Stimulated activated CD4-positive, alpha-beta T cell treated with anti-CD3 and anti-CD28 coated beads, Interleukin-12 subunit alpha, Interleukin-12 subunit beta, amount 100 ng/mL, for 24 hours (primary cell): ENCODE measurements at places on chromosomes 11 and 22.

GRCh38 chr11:41320653-41321052 lies 138.8 kb downstream of the LRRC4C start:
- no peak for DNase-seq

DNA sequence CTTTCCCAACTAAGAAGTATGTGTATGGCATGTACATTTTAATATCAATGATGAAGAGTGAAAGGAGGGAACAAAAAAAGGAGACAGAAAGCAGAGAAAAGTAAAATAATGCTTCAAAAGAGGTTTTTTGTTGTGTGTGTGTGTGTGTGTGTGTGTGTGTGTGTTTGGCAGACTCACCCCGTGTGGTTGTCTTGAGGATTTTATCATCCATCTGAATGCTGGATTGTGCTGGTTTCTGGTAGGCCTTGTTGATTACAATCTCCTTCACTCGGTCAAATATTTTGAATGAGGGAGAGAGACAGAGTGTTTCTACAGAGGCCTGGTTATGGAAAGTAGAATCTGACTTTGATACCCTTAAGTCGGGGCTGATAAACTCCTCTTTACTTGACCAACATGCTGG lies 128.5 kb downstream of the ENTHD1 start:
- DNase-seq, result no peak

GRCh38 chr22:24518771-24519485 lies 23.8 kb downstream of the UPB1 start:
- no peak for DNase-seq

DNA sequence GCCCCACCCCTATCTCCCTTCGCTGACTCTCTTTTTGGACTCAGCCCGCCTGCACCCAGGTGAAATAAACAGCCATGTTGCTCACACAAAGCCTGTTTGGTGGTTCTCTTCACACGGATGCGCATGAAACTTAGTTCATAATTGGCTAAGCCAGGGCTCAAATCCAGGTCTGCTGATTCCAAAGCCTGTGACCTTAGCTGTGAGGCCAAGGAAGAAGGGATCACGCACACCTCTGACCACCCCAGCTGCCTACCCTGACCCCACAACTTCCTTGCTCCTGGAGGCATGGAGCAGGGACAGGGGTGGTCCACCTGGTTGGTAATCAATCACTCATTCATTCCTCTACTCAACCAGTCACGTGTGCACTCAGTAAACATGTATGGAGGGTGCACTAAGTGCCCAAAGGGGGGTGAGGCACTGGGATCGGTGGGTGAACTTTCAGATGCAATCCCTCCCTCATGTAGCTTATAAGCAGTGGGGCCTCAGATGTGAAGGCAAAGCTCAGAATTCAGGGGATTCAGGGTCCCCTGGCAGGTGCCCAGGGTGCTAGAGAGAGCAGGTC lies 10.3 kb downstream of the FXYD2 start:
- DNase-seq, result no peak

DNA sequence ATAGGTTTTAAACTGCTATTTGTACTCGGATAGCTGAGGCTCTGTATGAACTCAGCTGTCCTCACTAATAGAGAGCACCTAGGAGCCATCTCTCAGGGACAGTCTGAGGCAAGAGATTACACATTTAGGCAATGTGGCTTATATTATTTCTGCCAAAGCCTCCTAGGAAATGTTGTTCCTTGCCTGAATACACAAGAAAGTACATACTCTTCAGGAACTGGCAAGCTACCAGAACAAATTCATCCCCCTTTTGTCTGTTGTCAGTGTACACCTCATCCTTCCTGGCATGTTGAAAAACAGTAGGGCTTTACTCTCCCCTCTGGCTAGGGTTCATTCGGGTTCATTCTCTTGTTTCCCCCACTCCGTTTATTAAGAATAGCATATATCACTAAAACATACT lies 615.9 kb upstream of the FAT3 start:
- no peak for DNase-seq

DNA sequence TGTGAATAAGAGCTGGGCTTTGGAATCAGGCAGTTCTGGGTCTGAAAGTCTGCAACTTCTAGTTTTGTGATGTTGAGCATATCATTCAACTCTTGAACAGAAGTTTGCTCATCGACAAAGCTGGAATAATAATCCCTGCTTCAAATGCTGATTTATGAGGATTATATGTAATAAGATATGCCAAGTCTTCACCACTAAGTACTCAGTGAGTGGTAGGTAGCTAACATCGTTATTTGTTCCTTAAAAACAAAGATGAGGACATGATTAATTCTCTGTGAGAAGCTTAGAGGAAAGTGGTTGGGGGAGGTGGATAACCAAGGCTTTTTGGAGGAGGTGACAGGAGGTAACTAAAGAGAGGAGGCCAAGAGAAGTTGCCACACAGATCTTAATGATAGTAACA lies 96.5 kb downstream of the ME3 start:
- DNase-seq, result no peak

GRCh38 chr11:75499423-75500190 lies 26.1 kb downstream of the GDPD5 start:
- DNase-seq, result no peak

DNA sequence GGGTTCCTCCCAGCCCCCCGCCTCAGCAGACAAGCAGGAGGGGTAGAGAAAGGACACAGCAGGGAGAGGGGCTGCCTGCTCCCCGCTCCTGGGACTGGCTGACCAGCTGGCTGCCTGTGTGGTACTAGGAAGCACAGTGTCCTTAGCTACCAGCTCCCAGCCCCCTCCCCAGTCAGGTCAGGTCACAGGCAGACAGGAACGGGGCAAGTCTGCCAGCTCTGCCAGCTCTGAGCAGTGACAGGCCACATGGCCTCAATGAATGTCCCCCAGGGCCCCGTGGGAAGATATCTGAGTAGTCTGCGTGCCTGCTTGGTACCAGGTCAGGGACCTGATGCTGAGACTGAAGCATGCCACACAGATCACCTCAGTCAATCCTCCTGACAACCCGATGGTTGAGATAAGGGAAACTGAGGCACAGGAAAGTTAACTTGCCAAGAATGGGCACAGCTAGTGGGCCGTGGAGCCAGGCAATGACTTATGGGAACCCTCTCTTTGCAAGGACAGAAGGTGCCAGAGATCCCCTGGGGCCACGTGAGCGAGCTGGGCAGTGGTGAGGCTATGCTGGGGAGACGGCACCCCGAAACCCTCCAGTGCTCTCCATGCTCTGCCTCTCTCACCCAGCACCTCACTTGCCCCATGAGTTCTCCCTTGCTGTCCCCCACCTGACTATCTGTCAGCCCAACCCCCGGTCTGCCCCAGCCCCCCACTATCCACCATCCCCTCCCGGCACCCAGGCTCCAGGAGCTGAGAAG lies 13.8 kb upstream of the MFNG start:
- DNase-seq, result no peak

DNA sequence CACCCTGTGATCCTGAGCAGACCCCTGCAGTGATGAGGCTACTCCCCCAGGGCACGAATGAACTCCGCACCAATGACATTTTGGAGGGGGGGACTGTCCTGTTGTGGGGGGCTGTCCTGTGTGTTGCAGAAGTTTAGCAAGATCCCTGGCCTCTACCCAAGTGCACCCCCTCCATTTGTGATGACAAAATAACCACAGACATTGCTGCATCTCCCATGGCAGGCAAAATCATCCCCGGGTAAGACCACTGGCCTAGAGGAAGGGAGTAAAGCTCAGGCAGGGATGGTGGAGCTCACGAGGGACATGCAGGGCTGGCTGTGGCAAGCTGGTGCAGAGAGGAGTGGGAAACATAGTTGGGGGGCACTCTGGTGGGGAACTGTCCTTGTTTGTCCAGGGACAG lies 40.6 kb downstream of the NECTIN1 start:
- DNase-seq, result no peak

- no peak for DNase-seq
Measured at GRCh38 chr11:76248210-76248609, 41.9 kb upstream of the WNT11 start.
